ENCODE measurements at places on chromosomes 16 and 17.

GRCh38 chr16:77168901-77169300, 22.1 kb upstream of the MON1B start:
- DNase-seq, result no peak

DNA sequence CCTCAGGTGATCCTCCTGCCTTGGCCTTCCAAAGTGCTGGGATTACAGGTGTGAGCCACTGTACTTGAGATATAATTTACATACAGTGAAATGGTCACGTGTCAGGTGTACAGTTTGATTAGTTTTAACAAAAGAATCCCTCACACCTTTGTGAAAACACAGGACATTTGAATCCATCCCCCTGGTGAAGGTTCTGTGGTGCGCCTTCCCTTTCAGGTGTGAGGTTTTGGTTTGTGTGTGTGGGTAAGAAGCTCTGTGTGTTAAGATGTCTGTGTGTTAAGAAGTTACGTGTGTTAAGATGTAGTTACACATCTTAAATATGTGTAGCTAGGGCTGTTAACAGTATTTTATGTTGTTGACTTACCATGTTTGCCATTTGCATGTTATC, 4.4 kb downstream of the SEC14L1 start:
- DNase-seq, result no peak

DNA sequence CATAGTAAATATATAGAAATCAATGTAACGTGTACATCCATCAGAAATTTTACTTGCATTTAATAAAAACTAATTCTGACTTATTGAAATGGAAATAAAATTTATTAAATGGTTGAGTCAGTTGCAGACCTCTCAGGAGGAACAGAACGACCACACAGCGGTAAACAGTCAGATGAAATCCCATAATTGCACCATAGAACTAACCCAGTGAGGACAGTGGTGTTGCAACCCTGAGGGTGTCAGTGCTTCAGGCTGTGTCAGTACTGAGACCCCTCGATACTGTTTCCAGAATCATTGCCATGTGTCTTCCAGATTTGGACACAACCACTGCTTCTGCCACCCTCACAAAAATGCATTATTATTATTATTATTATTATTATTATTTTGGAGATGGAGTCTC, 29.0 kb upstream of the SSTR2 start:
- DNase-seq, result no peak

DNA sequence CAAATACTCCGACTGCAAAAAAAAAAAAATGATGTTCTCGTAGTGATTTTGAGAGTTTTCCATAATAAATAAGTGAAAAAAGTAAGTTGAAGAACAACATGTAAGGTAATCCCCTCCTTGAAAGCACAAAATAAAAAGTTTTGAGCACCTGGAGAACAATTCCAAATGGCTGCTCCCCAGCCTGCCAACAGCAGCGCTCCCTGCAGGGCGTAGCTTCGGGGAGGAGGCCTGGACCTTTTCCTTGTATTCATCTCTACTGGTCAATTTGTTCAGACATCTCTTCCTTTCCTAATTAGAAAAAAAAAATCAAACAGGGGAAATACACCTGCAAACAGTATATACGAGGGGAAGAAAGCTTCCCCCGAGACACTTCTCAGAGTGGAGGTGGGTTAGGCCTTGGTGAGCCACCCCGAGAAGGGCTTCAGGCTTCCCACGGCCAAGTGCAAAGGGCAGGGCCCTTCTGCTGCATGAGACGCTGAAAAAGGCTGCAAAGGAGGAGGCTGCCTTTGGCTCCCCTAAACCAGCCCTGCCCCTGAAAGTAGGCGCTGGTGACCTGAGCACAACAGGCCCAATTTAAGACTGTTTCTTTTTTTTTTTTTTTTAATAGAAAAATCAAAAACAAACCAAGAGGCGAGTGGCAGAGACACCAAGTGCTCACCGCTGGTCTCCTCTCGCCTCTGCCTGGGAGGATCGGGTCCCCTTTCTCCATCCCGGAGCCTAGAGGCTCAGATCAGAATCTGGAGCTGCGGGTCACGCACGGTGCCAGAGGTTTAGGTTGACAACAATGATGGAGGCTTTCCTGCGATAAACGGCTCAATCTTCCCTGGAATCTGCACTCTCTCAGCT, 193.1 kb upstream of the FOXF1 start:
- DNase-seq, result no peak

GRCh38 chr17:66300956-66301355, 1.5 kb upstream of the PRKCA start:
- DNase-seq, result no peak

GRCh38 chr16:24980077-24980793, 34.9 kb downstream of the ARHGAP17 start:
- DNase-seq, result no peak

DNA sequence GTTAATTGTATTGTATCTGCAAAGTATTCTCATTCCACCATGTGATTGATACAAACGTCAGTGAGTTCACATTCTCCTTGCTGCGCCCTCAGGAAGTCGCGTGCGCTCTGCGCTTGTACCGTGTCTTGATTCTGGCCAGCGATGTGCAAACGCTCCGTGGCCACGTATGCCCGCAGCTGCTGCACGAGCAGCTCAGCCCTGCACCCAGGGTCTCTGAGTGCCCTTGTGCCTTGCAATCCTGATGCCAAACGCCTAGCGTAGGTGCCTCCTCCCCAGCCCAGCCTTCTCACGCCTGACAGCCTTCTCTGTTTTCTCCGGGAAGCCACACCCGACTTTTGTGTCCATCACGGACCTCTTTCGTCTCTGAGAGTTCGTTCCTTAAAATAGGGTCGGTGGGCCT, 9.4 kb downstream of the ZNF469 start:
- DNase-seq, result no peak

DNA sequence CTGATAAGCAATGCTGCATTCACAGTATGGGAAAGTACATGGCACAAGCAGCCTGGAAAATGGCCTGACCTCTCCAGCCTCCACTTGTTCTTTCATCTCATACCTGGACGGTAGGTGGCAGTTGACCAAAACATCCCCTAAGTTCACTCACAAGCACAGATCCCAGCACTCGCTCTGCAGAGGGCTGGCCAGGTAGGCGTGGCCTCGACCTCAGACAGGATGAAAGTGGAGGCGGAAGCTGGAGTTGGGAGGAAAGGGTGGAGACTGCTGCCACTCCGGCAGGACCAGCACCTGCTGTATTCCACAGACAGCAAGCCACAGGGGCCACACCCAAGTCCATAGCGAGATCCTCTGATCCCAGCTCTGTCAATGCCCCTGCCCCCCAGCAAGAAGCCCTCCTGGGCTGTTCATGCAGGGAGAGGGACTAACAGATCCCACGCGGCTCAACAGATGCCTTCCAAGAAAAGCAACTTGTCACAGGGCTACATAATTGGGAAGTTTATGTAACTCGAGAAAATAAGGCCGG, 31.3 kb downstream of the ZCCHC14 start:
- no peak for DNase-seq

- no peak for DNase-seq
These were observed 200.1 kb downstream of the KCNJ2 start for GRCh38 chr17:70369391-70369790.

Data from fibroblast of the conjunctiva (primary cell).